ENCODE measurements at places on chromosomes 2 and 18. TPM values are rescaled to one million over a fixed set of nuclear protein-coding genes. Genes with fewer than 3 reads are reported as not detected.

DNA sequence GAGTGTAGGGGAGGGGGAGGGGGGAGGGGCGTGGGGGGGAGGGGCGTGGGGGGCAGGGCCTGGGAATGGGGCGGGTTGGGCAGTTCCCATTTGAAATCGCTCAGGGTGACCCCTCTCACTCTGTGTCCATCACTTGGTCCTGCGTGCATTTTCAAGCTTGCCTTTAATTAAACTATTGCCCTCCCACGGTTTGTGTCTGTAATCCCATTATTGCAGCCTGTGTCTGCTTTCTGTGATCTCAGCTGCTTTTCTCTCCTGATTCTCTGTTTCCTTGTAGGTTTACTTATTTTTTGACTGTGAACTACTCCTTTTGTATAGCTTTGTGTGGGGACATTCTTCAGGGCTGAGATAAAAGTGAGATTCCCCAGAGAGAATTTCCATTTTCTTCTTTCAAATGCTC lies 1.3 kb downstream of the DCDC2C start:
- DNase-seq, result no peak

Gene NT5DC4
- polyA plus RNA-seq, result not detected

DNA sequence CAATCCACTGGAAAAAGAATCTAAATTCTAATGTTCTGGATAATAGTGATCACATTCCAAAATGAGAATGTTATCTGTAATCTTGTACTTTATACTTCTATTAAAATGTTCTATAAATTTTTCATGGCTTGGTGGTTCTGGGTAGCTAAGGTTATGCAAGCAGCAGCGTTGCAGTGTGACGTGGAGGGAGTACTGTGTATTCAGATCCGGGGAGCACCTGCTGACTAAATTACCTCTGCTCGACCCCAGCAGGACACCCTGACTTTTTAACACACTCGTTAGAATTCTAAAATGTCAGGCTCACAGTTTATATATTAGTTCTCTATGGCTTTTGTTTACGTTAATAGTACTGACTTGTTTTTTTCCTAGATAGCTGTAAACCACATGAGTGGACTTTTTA lies 13.0 kb downstream of the ATIC start:
- DNase-seq, result no peak

DNA sequence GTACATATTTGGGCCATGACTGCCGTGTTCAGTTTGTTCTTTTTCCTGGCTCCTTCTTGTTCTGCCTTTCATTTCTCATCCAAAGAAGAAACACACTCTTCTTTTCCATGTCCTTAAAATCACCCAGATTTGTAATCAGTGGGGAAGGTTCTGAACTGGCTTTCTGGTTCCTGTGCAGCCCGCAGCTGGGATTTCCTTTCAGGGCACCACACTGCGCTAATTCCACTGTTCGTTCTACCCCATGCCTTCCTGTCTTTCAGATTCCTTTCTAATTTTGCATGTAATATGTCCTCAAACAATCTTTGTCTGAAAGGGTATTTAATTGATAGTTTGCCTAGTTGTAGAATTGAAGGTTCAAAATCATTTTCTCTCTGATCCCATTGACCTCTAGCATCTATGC lies 94.1 kb downstream of the HS1BP3 start:
- DNase-seq, result no peak

DNA sequence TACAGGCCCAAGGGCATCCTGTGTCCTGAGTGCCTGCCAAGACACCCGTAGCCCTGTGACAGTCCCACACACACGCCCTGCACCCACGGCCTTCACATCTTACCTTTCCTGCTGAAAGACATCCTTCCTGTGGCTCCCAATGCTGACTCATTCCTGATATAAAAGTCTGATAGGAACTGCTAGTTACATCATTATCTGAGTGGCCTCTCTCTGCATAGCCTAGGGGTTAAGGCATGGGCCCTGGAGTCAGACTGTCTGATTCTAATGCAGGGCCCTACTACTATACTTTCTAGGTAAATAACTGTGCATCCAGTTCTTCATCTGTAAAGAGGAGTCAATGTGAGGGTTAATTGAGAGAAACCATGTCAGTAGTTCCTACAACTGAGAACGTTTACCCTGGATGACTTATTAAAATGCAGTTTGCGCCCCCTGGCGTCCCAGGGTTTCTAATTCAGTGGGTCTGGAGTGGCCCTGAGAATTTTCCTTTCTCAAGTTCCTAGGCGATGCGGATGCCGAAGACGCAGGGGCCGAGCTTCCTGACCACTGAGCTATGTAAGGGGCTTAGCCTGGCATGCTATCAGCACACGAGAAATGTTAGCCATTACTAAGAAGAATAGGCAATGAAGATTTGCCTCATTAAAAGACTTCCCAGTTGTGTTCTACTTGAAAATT lies 6.0 kb upstream of the GPR45 start:
- peak; percentile 10 for DNase-seq
